ENCODE measurements at places on chromosomes 1 and 21. TPM values are rescaled to one million over a fixed set of nuclear protein-coding genes. Genes with fewer than 3 reads are reported as not detected.

- peak; percentile 48 for DNase-seq
These were observed 177.1 kb upstream of the EDN2 start for GRCh38 chr1:41661428-41662060.

DNA sequence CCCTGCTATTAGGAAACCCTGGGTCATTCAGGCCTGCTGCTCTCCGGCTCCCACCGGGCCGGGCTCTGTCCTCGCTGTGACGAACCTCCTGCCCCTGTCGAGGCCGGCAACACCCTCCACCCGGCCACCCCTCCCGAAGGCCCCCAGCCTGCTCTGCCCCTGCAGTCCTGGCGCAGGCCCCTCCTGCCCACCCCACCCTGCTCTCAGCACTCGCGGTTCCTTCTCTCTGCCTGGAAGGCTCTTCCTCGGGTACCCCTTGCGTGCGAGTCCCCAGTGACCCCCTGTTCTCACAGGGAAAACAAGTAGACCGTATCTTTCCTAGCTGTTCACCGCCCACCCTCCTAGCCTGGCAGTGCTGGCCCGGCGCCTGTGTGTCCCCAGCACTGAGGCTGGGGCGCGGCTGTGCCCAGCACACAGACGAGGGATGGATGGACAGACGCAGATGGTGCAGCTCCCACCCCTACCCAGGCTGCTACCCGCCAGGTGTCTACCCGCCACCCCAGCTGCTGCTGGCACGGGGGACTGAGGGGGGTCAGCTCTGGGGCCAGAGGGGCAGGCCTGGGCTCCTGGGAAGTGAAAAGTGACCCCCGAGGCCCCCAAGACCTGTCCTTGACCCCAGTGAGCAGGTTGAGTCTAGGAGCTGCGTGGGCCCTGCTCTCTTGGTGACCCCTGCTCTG, 3.1 kb upstream of the VWA1 start:
- peak; percentile 24 for DNase-seq

DNA sequence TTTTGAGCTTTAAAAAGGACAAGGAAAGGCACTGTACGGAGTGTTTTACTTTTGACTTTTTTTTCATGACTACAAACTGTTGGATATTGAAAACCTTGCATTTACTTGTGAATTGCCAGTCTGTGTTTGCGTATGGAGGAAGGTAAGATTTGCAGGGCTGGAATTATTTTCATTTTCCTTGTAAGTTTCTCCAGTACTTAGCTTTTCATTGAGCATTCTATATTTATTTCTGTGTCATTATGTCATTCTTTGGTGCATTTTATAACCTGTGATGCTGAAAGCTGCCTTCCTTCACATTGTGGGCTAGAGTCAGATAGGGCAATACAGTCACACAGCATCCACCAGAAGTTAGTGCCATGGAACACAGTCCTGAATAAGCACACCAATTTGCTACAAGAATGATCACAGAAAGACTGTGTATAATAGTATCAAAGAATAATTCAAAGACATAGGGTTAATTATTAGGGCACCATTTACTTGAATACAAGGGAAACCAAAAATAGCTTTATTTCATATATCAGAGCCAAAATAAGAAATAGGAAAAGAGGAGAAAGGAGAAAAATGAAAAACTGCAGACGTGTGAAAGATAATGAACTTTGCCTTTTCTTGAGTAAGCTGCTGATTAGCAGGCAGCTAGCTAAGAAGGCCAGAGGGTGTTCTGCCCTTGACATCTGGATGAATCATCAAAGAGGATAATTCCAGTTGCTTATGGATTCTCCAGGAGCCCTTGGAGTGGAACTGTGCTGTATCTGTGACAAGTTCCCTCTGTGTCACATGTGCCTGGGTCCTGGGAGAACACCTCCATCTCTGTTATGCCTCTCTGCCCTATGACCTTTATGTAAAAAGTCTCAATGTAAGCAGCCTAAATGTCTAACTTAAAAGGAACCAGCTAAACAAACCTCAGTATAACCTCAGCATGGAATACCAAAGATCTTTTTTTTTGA, 8.0 kb upstream of the FAM20B start:
- DNase-seq, result no peak

DNA sequence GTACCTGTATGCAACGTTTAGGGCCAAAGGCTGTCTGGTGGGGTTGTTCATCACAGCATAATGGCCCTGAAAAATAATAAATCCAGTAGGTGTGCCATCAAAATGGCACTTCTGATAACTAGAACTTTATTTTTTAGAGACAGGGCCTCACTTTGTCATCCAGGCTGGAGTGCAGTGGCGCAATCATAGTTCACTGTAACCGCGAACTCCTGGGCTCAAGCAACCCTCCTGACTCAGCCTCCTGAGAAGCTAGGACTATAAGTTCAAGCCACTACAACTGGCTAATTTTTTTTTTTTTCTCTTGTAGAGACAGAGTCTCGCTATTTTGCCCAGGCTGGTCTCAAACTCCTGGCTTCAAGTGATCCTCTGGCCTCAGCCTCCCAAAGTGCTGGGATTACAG, 4.7 kb downstream of the SNAPIN start:
- no peak for DNase-seq

DNA sequence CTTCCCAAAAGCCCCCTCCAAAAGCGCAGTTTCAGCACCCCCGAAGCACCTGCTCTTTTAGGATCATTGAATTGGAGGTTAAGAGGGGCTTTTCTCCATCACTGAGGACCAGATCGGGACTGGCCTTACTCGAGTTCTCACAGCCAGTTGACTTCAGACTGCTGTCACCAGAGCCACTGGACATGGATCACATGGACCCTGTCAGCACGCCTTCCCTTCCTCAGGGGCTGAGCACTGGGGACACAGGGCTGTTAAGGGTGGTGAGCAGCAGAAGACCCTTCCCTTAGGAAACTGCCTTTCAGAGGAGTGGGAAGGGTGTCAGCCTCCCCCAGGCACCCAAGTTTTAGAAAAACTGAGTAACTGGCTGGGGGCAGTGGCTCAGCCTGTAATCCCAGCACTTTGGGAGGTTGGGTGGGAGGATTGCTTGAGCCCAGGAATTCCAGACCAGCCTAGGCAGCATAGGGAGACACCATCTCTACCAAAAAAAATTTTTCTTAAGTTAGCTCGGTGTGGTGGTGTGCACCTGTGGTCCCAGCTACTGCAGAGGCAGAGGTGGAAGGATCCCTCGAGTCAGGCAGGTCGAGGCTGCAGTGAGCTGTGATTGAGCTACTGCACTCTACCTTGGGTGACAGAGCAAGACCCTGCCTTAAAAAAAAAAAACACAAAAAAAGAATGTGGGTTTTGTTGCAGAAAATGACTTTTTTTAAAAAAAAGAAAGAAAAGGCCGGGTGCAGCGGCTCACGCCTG, 584 bp upstream of the FGR start:
- DNase-seq, result no peak

GRCh38 chr1:19310061-19310460, 1.9 kb downstream of the AKR7A2 start:
- no peak for DNase-seq

DNA sequence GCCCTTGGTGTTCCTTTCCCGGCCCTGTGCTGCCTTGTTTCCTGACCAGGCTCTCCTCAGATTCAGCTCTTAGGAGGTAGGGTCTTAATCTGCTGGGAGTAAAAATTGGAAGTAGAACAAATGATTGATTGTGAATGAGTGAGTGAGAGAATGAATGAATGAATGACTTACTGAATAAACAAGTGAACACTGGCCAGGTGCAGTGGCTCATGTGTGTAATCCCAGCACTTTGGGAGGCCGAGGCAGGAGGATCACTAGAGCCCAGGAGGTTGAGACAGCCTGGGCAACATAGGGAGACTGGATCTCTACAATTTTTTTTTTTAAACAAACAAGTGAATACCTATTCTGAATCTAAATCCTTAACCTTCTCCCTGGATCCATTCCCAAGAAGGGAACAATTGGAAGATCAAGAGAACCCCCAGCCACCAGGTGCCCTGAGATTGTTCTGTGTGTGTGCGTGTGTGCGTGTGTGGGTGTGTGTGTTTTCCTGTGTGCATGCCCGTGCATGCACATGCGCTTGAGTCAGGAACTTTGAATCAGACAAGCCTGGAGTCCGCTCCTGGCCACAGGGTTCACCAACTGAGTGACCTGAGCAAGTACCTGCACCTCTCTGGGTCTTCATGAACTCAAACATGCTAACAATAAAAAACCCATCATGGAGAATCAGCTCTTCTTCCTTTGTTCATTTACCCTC, 24.3 kb upstream of the CITED4 start:
- no peak for DNase-seq

- DNase-seq, result no peak
These were observed 9.9 kb upstream of the COG2 start for GRCh38 chr1:230632273-230632873.

GRCh38 chr1:148362626-148363438, 120.3 kb downstream of the PPIAL4G start:
- DNase-seq, result no peak

The PCSK9 gene
- 0.13 TPM for total RNA-seq

DNA sequence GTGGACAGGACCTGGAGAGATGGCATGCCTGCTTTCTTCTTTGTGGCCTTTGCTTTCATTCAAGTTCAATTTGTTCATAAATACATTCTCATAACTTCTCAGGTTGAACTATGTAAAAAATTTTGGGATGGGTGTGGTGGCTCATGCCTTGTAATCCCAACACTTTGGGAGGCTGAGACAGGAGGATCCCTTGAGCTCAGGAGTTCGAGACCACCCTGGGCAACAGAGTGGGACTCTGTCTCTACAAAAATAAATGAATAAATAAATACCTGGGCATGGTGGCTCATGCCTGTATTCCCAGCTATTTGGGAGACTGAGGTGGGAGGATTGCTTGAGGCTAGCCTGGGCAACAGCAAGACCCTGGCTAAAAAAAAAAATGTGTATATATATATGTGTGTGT, 2.1 kb downstream of the KIF1B start:
- DNase-seq, result no peak

The SLC1A7 gene
- 0.85 TPM for total RNA-seq

- no peak for DNase-seq
These were observed 31.9 kb upstream of the FHAD1 start for GRCh38 chr1:15215116-15215515.

The GRIK1 gene
- total RNA-seq, result not detected

- no peak for DNase-seq
These were observed 40.5 kb upstream of the KLF17 start for GRCh38 chr1:44078104-44078503.

- DNase-seq, result no peak
These were observed 44.2 kb downstream of the OSBPL9 start for GRCh38 chr1:51661081-51661518.

The CAMK1G gene
- 0.31 TPM for total RNA-seq

The PRRX1 gene
- 38.6 TPM for total RNA-seq

GRCh38 chr1:117346206-117346928, 20.9 kb upstream of the MAN1A2 start:
- no peak for DNase-seq

- DNase-seq, result no peak
These were observed 38.3 kb upstream of the NRDC start for GRCh38 chr1:51916587-51917405.

The CD101 gene
- total RNA-seq, result 3.1 TPM

DNA sequence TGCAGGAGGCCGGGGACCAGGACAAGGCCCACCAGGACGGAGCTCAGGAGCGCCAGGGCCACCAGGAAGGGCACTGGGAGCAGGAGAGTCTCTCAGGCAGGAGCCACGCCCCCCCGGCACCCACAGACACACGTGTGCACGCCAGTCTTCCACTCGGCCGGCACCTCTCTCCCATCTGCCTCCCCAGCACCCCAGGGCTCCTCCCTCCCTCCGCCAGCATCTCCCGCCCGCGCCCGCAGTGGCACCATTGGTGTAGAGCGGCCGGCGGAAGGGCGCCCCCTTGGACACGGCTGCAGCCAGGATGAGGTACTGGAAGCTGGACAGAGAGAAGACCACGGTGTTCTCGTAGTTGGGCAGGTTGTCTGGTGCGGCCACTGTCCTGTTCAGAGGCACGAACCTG, 6.1 kb upstream of the MFAP2 start:
- DNase-seq, result no peak

The RUNX3 gene
- 2.4 TPM for total RNA-seq

DNA sequence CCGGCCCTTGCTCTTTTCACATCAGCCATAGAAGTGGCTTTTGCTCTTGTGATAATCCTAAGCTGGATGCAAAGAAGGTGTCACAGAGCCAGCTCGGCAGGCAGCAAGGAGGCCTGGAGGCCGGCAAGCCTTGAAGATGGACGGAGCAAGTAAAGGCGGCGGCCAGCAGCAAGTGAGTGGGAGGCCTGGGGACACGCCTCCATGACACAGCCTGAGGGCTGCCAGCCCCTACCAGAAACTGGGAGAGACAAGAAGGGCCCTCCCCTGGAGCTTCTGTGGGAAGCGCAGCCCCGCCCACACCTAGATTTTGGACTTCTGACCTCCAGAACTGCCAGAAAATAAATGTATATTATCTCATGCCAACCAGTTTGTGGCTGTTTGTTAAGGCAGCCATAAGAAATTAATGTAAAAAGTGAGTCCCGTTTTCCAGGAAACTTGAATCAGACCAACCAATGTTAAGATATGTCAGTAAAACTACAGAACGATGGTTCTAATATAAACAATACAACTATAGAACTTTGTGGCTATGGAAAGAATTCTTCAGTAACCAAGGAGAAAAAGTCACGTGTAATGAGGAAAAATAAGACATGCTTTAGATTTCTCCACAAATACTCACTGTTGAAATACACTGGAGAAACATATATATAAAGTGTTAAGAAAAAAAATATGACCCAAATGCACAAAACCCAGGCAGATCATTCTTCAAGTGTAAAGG, 49.9 kb downstream of the BACE2 start:
- peak; percentile 83 for DNase-seq

The KLF17 gene
- total RNA-seq, result not detected

The UBE2U gene
- total RNA-seq, result not detected

DNA sequence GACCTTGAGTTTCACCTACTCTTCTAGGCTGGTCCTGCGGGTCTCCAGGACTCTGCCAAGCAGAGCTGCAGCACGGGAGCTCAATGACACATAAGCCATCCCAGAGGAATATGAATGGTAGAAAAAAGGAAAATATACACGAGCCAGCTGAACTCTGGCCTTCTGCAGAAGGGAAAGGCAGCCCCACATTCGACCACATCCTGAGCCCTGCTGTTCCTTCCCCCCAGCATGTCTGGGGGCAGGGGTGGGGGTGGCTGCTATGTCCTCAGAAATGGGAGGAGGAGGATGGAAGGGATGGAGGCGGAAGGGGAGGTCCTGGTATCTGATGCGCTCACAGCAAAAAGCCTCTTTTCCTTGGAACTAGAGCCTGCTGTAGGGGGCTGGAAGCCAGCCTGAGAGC, 12.1 kb upstream of the KDF1 start:
- DNase-seq, result no peak
